AG04449 (cell line): ENCODE measurements at places on chromosomes 7 and 10.
A peak's percentile ranks its signal among the peaks of the same experiment; 100 is the strongest.

DNA sequence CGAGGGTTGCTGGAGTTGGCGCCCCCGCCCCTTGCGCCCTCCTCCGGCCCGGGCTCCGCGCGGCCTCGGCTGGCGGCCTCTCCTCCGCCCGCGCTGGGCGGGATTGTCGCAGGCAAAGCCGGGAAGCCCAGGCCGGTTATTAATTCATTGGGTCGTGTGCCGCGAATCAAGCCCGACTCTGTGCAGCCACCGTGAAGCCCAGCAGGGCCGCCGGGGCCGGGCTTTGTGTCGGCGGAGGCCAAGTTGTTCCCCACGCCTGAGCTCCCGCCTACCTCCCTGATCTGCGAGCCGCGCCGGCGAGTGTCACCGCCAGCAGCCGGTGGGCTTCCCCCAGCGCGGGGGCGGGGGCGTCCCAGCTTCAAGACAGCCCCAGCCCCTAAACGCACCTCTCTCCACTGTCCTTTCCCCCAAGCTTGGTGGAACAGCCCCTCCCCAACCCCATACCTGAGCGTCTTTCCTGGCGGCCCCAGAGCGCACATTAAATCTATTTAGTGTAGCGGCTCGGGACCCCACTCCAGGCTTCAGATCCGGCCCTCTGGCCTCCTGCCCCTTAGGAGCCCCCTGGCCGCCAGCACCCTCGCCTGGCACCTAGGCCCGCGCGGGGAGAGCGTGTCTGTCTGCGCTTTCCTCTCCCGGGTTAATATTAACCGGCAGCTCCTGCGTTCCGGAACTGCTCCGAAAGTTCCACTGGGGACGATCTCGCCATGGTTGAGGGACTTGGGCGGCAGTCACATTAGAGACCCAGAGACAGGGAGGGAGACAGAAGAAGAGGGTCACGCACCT, 3.5 kb downstream of the SHH start:
- no peak for DNase-seq

- DNase-seq = no peak
Measured at GRCh38 chr10:132154440-132154839, 32.3 kb upstream of the DPYSL4 start.

GRCh38 chr10:21399392-21400035, 126.0 kb downstream of the SKIDA1 start:
- DNase-seq = peak; percentile 90

DNA sequence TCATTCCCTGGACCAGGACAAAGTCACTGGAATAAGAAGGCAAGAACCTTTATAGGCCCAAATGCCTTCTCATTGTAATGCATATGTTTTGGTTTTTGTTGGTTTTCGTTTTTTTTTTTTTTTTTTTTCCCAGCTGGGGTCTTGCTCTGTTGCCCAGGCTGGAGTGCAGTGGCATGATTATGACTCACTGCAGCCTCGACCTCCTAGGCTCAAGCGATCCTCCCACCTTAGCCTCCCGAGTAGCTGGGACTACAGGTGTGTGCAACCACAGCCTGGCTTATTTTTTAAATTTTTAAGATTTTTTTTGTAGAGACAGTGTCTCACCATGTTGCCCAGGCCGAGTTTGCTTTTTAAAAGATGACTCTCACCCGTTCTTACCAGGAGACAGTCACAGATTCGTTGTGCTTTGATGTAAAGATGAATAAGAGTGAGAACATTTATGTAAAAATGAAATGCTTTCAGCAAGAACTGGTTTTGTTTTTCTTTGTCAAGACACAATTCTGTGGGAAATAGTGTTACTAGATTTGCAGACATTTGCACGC, 7.6 kb downstream of the IQCE start:
- DNase-seq = no peak

DNA sequence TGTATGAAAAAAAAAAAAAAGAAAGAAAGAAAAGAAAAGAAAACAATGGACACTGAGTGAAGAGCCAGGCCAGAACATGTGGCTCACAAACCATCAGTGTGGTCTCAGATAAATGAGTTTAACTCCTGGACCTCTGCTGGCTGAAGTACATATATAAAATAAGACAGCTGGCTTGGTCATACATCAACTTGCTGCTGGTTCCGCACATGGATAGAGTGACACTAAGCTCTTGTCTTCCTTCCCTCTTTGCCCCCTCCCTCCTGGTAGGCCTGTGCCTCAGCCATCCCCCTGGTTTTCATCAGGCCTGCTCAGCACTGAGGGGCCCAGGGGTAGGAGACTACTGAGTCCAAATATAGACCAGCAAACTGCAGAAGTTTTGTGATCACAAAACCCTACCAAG, 58.1 kb upstream of the DGKI start:
- DNase-seq = no peak

GRCh38 chr10:59879363-59879913, 26.9 kb downstream of the CCDC6 start:
- DNase-seq = no peak

GRCh38 chr7:156151078-156151477, 338.8 kb upstream of the SHH start:
- DNase-seq = no peak

GRCh38 chr7:152902054-152902453, 142.5 kb downstream of the ACTR3B start:
- DNase-seq = no peak
